ENCODE measurements at places on chromosomes 2 and 18.

DNA sequence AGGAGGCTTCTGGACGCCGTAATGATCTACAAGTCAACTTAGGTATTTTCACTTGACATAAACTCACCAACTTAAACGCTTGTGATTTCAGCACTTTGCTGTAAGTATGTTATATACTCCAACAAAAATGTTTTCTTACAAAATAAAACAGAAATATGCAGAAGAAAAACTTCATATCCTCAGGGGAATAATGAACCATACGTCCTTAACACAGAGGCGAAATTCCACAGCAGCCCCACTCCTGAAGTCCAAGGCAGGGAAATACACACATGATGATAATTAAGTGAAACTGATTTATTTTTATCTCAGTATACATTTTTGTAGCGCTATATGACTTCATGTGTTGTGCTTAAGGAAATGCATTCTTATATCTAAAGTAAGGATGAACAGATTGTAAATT lies 335.4 kb upstream of the VWC2L start:
- DNase-seq, result no peak

DNA sequence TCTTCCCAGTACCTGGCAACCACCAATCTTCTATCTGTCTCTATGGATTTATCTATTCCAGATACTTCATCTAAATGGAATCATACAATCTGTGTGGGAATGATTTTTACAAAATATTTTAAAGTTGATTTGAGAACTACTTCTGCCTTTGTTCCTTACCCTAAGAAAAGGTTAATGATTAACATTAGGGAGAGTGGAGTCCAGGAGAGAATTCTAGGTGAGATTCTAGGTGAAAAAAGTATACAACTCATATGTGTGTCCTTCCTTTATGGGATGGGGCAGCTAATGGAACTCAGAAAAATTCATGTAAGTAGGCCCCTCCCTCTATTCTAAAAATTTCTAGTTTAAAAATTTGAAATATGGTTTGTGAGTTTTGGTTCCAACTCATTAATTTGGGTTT lies 35.9 kb upstream of the WDSUB1 start:
- no peak for DNase-seq

DNA sequence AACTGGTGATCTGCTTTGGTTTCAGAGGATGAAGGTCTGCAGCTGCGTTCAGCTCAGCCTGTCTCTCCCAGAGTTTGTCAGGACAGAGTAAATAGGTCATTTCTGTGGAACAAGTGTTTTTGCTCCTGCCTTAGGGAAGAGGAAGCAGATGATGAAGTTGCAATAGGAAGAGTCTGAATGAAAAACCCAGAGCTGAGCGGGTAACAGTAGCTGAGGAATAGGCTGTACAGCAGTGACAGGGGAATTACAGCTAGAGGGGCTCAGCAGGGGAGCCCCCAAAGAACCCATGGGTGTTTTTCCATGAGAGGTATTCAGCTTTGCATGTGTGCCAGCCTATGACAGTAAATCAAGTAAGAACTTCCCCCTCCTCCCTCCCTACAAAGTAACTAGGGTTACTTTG lies 10.3 kb upstream of the CYBRD1 start:
- DNase-seq, result no peak

DNA sequence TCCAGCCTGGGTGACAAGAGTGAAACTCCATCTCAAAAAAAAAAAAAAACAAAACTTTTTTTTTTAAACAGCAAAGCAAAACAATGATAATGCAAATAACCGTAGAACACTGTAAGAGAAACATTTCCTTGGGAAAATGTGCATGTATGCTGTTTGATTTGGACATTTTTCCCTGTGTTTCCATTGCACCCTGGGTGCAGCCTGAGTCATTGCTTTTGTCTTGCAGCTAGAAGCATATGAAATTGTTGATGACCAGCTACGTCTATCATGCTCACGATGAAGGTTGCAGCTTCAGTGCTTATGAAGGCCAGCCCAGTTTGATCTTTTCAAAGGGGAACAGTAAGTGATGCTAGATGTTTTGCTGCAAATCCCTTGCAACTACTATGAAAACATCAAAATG lies 41.5 kb downstream of the MOGAT1 start:
- DNase-seq, result no peak

GRCh38 chr18:28961669-28962228 lies 784.8 kb upstream of the CDH2 start:
- DNase-seq, result no peak

GRCh38 chr2:98615481-98615880 lies 7.1 kb downstream of the UNC50 start:
- no peak for DNase-seq

GRCh38 chr18:56509656-56510055 lies 128.7 kb downstream of the TXNL1 start:
- no peak for DNase-seq

GRCh38 chr2:19868701-19869580 lies 32.8 kb downstream of the TTC32 start:
- peak; percentile 67 for DNase-seq

DNA sequence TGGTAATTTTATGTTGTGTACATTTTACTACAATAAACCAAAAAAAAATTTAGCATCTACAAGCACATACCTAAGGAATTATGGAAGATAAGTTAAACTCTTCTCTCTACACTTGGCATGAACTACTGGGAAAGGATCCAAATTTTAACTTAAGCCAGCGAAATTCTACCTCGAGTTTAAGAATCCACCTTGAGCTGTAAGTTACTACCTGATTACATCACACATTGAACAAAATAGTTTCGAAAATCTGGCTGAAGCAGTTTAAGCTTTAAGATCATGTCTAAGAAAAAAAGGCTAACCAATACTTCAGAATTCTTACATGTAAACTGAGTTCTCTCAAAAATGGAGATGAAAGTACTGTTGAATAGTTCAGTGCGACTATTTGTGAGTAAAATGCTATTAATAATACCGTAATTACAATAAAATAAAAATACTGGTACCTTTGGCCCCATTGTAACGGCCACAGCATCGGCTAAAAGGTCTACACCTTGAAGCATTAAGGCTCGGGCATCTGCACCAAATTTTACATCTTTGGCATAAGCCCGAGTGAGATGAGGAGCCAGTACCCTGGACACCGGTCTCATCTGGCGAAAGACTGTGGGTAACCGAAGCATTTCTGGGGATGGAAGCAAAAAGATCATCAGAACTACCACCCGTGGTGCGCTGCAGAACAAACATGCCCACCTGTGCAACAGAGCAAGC lies 1.3 kb downstream of the HSPD1 start:
- no peak for DNase-seq

DNA sequence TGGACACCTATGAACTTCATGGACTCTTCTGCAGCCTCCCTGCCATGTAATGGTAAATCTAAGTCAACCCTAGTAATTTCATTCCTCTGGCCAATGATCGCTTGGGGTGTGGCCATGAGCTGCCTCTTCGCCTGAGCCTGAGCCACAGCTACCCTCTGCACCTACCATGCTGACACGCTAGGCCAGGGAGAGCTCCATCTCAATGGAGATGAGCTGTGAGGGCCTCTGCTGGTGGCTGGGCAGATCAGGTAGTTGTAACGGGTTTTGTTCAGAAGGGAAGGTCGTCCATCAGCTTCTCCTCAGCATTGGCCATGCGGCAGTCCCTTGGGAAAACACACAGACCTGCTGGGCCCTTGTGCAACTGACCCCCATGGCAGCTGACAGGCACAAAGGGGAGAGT lies 24.4 kb downstream of the MPHOSPH10 start:
- no peak for DNase-seq

- DNase-seq, result no peak
Measured at GRCh38 chr2:50443868-50444630, 587.9 kb downstream of the NRXN1 start.

- DNase-seq, result no peak
Measured at GRCh38 chr2:168999668-169000213, 31.4 kb downstream of the ABCB11 start.

DNA sequence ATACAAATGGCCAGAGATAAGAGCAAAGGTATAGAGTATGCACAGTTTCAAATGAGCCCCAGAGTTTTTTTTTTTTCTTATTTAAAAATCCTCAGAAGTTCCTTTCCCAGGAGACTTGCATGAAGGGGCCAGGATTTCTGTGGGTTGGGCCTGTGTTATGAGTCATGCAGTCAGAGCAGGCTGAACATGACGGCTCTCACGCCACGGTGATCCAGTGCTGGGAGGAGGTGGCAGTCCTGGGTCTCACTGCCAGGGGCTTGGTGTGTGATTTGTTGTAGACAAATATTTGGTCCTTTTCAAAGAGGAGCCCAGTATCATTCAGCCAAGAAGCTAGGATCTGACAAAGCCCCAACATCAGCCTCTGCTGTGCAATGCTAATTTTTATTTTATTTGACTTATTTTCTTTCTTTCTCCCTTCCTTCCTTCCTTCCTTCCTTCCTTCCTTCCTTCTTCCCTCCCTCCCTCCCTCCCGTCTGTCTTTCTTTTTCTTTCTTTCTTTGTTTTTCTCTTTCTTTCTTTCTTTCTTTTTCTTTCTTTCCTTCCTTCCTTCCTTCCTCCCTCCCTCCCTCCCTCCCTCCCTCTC lies 10.4 kb upstream of the KCNE4 start:
- DNase-seq, result no peak

GRCh38 chr2:127857265-127857808 lies 618 bp downstream of the POLR2D start:
- peak; percentile 23 for DNase-seq

DNA sequence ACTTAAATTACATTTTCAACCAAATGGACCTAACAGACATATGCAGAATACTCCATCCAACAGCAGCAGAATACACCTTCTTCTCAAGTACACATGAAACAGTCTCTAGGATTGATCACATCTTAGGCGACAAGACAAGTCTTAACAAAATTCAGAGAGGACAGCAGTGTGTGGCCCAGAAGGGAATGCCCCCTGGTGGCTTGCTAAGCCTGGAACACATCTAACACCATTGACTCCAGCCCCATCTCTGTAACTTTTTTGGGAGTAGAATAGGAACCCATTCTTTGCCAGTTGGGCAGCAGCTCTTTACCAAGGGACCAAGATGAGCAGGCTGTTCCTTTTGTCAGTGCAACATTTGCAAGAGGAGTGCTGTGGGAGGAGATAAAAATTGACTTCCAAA lies 249.9 kb downstream of the PLCL1 start:
- peak; percentile 36 for DNase-seq

GRCh38 chr18:9095297-9096006 lies 7.0 kb upstream of the NDUFV2 start:
- peak; percentile 66 for DNase-seq

- no peak for DNase-seq
Measured at GRCh38 chr18:74825460-74825859, 227.8 kb downstream of the ZNF407 start.

GRCh38 chr2:231300020-231300721 lies 95.3 kb upstream of the B3GNT7 start:
- no peak for DNase-seq

GRCh38 chr2:240850026-240850425 lies 18.6 kb upstream of the AGXT start:
- no peak for DNase-seq

DNA sequence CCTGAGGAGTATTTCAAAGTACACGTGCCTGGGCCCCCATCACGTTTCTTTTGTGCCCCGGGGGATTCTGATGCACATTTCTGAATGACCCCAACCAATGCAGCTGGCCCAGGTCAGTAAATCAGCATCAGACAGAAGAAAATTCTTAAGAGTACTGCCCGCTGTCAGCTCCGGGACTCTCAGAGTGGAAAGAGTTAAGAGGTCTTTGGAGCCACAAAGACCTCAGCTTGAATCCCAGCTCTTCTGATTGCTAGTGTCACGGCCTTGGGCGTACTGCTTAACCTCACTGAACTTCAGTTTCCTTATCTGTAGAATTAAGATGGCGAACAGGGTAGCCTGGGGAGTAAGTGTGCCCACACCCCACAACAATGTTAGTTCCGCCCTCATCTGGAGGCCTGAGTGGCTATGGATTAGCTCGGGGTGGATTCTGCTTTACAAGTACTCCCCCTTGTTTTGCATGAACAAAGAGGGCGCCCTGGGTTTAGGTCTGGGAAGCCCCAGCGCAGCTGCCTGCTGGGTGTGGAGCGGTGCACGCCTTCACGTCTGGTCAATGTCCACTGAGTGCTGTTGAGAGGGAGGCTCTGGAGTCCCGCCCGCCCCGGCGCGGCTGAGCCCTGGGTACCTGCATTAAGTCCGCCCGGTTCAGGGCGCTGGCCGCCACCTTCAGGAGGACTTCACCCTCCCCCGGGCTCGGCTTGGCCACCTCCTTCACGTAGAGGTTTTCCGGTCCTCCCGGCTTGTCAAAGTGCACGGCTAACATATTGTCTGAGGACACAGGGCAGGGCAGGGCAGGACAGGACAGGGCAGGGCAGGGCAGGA lies 858 bp downstream of the TP53I3 start:
- peak; percentile 52 for DNase-seq

GRCh38 chr2:138446043-138446442 lies 55.5 kb upstream of the SPOPL start:
- DNase-seq, result no peak

GRCh38 chr18:44582456-44582855 lies 98.2 kb upstream of the SETBP1 start:
- no peak for DNase-seq

DNA sequence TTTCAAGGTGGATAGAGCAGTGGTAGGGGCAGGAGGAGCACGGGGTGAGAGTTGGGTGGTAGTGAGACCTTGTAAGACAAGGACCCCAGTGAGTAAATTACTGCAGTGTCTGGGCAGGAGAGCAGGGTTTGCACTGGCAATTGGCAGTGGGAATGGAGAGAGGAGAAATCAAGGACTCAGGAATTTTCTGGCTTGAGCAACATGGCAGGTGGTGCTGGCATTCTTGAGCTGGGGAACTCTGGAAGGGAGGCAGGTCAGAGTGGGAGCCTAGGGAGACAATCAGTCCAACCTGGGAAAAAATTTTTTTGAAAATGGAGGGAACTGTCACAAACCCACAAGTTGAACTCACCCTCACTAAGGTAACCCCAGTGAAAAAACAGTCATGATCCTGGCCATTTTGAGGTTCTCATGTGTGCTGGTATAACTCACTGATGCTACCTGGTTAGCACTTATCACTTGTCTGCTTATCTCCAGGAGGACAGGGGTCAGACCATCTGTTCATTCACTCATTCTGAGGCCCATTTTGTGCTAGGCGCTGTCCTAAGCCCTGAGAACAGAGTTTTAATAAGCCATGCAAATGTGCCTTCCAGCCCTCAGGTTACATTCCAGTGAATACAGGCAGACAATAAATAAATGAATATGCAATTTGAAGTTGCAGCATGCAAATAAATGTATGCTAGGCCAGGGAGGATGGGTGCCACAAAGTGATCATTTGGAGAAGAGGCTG lies 92.2 kb upstream of the SEC11C start:
- DNase-seq, result no peak

DNA sequence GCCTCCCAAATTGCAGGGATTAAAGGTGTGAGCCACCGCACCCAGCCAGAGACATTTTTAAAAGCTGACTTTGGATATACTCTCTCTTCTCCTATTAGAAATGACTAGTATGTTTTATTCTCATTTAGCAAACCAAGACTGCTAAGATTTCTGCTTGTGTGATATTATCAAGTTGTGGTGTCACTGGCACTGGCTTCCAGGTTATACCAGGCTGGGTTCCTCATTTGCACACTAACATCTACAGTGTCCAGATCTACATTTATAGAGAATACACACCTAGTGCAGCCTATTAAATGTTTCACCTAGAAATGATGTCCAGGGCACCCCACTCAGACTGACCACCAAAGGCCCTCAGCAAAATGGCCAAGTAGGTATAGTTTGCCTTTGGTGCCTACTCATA lies 265.3 kb upstream of the STON1 start:
- no peak for DNase-seq

All from CD4-positive, alpha-beta T cell treated with Interleukin-12 subunit alpha and Interleukin-12 subunit beta, for 1 hour (primary cell).